ENCODE measurements at places on chromosomes 2 and 18.
A peak's percentile ranks its signal among the peaks of the same experiment; 100 is the strongest.

DNA sequence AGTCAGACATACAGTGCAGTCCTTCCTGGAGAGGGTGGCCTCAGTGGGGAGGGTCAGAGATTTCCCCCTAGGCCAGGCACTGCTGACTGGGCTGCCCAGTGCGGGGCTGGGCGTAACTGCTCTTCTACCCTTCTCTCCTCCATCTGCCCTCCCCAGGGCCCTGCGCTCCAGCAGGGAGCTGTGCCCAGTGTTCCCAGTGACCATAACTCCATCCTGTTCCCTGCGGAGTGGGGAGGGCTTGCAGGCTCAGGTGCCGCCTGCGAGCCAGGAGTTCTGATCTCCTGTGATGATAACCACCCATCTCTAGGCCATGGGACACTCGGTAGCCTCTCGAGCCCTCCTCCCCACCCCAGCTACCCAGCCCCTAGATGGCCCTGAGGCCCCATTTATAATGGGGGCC is 107.6 kb downstream of the SMAD7 start:
- DNase-seq: no peak

DNA sequence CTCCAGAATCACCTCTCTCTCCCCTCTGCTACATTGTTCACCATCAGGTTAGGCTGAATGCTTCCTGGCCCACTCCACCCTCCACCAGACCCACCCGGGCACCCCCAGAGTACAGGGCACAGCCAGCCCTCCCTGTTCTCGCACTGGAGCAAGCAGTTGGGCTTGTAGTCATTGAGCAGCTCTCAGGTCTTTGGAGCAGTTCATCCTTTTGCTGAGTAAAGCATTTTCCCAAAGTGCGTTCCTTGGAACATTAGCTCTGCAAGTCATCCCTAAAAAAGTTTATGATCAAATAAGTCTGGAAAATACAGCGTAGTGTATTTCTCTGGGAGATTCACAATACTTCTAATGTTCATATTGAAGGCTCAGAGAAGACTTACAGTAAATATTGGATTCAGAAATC is 103.5 kb upstream of the DAPL1 start:
- DNase-seq: no peak

DNA sequence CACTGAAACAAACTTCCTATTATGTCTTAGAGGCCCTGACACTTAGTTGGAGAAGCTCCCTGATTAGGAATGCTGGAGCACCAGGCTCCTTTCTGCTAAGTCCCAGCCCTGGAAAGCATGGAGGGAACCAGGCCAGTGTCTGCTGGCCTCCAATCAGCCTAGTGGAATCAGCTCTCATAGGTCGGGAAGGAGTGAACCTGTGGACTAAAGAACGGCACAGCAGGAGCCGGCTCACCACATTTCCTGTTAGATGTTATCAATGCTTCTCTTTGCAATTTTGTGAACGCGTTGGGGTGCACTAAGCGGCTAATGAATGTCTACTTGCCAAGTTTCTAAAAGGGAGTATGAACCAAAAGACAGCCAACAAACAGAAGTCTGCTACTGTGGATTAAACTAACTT is 296.6 kb downstream of the NAPG start:
- no peak for DNase-seq

DNA sequence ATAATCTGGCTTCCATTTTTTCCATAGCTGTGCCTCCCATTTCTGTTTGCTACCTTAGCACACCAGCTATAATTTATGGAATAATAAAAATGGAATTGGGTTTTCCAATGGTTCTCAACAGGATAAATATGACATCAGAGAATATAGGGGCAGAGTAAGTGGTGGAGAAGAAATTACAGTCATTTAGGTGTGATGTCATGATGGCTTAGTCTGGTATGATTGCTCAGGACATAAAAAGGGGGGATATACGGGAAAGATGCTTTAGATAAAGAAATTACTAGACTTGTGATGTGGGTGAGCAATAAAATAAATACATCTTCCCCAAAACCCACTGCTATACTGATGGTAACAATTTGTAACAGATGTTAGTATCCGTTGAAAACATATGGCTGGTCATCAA is 21.6 kb upstream of the KIF5C start:
- DNase-seq: no peak

GRCh38 chr2:241890524-241891235 is 21.2 kb downstream of the RTP5 start:
- DNase-seq: no peak

GRCh38 chr2:128364441-128364911 is 45.8 kb upstream of the HS6ST1 start:
- no peak for DNase-seq

DNA sequence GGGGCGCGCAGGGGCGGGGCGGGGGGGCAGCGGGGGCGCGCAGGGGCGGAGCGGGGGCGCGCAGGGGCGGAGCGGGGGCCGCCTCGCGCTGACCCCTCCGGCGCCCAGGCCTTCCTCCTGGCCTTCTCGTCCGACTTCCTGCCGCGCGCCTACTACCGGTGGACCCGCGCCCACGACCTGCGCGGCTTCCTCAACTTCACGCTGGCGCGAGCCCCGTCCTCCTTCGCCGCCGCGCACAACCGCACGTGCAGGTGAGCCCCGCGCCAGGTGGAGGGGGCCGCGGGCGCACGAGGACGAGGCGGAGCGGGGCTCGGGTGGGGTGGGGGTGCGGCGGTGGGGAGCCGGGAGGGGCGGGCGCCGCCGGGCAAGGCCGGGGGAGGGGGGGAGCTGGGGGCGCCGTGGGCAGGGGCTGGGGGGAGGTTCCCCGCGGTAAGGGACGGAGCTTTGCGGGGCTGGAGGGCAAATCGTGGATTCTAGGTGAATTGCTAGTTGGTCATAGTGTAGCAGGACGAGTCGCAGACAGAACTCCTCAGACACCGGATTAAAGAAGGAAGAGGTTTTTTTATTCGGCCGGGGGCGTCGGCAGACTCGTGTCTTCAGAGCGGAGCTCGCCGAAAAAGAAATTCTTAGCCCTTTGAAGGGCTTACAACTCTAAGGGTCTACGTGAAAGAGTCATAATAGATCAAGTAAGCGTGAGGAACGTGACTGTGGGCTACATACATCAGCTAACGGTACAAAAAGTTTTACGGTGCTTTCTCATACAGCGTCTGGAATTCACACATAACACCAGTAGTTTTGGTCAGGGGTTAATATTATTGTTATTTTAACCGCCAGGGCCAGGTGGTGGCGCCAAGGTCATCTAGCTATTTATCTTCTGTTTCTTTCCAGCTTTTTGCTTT is 29.9 kb downstream of the ANO7 start:
- no peak for DNase-seq

GRCh38 chr2:10404324-10405143 is 43.6 kb downstream of the ODC1 start:
- DNase-seq: no peak

DNA sequence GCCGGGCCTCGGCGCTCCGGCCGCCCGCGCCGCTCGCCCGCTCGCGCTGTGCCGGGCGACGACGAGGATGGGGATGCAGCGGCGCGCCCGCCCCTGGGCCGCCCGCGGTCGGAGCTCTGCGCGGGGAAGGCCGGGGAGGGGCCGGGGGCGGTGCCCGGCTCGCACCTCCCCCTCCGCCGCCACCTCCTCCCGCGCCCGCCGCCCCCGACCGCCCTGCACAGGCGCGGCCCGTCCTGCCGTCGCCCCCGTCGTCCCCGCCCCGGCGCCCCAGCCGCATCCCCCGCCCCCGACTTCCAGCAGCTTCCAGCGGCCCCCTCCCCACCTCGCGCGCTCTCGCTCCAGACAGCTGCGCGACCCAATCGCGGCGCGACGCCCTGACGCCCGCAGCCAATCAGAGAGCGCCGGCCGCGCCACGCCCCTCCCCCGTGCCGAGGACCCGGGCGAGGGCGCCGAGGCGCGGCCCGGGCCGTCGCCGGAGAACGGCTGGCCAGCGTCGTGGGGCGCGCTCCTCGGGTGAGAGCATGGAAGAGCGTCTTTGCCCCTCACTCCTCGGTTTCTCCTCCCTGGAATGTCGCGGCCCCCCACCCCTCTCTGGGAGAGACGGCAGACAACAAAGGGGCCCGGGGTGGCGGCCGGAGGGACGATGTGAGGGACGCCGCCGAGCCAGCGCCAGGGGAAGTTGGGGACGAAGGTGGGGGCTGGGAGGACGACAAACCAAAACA is at the start of gene MBOAT2:
TSS of gene MBOAT2 (minus strand) at position 69 of the 722 bp plus-strand sequence. CDS start 70 bp downstream, outside the sequence.
- DNase-seq: peak; percentile 48

- DNase-seq: no peak
Measured at GRCh38 chr2:68031542-68032160, 31.2 kb downstream of the C1D start.

Data from kidney epithelial cell (primary cell).